Muscle of arm (tissue), 14 donors: ENCODE measurements at places on chromosomes 5 and 9. TPM values are rescaled to one million over a fixed set of nuclear protein-coding genes. Genes with fewer than 3 reads are reported as not detected.

- DNase-seq, result no peak
Measured at GRCh38 chr9:131180454-131180853, 55.1 kb downstream of the NUP214 start.

DNA sequence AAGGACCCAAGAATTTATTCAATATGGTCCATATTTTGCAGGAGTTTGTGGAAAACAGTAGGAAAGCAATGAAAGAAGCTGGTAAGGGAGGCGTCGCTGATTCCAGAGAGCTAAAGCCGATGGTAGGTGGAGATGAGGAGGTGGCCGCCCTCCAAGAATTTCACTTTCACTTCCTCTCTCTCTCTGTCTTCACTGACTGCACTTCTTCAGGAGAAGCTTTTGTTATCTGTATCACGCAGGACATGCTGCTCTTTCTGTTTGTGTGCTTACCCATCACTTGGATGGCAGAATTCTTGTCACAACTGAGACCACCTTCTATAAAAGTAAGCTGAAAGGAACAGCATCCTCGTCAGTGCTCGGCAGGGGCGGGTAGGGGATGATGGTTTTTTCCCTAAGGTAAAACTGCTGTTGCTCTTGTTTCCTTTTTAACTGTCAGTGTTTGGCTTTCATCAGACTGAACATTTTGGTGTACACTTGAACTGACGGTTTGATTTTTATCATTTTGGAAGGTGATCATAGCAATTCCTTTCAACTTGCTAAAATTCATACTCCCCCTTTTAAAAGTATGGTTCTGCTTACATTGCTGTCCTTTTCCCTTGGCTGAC is 62.4 kb upstream of the FSD1L start:
- peak; percentile 57 for DNase-seq

DNA sequence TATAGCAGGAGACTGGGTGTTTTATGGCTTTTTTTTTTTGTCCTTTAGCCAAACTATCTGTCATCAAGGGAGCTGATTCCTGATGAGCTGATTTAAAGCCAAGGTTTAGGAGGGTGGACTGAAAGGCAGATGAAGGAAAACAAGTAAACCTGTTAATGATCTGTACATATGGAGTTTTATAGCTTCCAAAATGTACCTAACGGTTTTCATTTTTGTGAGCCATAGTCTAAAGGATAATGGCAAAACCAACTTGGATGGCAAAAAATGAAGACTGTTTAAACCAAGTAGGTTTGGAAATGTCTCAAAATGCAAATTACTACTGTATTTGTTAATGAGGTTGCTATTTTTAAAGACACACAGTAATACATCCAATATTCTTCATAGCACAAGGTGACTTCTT is 281.5 kb downstream of the YTHDC2 start:
- no peak for DNase-seq

GRCh38 chr9:120742951-120743416 is 28.7 kb upstream of the MEGF9 start:
- no peak for DNase-seq

GRCh38 chr9:89549031-89549644 is 51.2 kb upstream of the SEMA4D start:
- DNase-seq, result peak; percentile 75

DNA sequence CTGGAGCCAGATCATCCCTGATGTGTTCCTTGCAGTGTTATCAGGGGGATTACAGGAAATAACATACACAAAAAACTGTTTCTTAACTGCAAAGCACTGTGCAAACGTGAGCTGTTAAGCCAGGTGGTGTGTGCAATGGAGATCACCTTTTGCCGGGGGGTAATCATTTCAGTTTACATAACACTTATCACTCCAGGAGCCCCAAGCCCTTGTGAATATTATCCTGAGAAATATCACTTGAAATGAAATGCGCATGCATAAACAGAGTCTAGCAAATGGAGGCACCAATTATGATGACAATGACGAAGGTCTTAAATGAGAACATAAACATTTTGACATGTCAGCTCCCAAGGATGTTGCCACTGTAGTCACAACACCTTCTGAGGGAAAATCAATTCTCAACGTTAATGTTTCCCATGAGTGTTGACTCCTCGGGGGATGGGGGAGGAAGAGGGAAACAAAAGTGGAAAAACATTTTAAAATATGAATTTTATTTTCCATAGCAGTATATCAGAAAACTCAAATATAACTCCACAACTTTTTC is 54.5 kb upstream of the RAD23B start:
- DNase-seq, result no peak

DNA sequence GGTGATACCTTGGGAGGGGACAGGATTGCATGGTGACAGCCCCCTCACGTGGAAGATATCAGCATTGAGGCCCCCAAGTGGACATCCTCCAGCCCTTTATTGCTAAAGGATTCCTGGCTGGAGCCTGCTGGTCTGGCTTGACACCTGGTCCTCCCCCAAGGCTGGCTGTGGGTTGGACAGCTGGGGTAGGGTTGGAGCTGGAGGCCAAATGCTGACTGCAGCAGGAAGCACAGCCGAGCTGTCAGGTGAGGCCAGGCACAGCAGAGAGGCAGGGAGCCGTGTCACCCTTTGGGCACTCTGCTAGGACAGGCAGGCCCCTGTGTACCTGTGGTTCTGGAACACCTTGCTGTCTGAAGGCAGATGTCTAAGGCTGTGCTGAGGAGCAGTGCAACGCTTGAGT is 2.2 kb downstream of the CACFD1 start:
- DNase-seq, result no peak

DNA sequence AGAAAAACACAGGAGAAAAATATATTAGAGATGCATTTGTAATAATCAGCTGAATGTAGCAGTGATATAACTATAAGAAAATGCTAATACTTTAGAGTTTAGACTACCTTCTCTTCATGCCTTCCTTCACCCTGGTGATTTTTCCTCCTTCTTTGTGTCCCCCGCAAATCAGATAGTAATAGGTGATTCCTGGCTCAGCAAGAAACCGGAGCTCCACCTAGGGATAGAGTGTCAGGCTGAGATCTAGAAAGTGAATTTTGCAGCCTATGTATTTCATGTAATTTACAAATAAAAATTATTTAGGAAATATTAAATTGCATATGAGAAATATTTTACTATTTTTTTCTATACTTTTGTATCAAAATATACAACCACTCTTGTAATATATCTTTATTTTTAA is 109.8 kb upstream of the ST8SIA4 start:
- no peak for DNase-seq

- no peak for DNase-seq
Measured at GRCh38 chr5:81650987-81651386, 99.9 kb downstream of the SSBP2 start.

- no peak for DNase-seq
Measured at GRCh38 chr5:107935645-107936044, 264.9 kb upstream of the EFNA5 start.

ADAMTS2 gene
- polyA plus RNA-seq, result 37.7 TPM

NR2F1-AS1 gene
- 3.1 TPM for polyA plus RNA-seq

GRCh38 chr9:108859459-108860114 is 2.5 kb upstream of the ACTL7A start:
- DNase-seq, result no peak

DNA sequence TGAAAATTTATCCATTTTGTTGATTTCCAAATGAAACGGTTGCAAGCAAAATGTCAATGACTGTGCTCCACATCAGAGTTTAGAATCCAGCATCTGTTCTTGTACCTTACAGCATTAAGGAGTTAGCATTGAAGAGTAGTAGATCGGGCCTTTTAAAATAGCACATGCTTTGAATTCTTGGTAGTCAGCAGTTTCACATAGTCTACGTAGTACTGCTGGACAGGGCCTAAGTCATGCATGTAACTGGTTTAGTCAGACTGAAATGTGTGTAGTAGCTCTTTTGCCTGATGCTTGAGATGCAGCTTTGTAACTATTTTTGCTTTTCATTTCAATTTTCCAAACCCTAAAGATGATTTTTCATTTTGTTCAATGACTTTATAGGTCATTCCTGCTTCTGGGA is 19.8 kb downstream of the LECT2 start:
- DNase-seq, result no peak

- DNase-seq, result peak; percentile 84
Measured at GRCh38 chr9:124810663-124811355, 33.9 kb downstream of the OLFML2A start.

DNA sequence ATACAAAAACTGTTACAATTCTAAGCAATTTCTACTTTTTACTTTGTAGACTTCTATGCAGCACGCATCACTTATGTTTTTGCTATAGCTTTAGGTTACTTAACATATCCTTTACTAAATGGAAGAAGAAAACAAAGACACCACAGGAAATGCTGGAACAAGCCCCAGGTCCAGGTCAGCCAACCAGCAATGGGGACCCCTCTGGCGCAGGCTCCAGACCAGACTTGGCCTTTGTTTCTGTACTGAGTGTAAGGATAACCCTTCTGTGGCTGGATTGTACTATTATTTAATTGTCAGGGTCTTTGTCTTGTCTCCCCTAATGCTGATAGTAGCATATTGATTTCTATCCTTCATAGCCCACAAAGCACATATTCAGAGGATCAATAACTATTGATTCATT is 4.2 kb downstream of the SEMA4D start:
- DNase-seq, result no peak

NXNL2 gene
- 0.23 TPM for polyA plus RNA-seq

CTNND2 gene
- polyA plus RNA-seq, result 0.45 TPM
